ENCODE measurements at places on chromosomes 3 and 15.

DNA sequence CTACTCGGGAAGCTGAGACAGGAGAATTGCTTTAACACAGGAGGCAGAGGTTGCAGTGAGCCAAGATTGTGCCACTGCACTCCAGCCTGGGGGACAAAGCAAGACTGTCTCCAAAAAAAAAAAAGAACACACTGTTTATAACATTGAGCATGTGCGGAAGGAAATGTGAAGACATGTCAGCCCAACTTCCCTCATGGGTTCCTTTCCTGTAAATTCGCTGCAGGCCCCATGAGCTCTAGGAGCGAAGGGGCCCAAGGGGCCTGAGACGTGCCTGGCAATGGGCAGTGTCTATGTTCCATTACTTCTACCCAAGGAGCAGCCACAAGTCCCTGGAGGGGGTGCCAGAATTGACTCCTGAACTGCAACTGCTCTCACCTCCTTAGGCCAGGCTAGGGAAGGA, 3.2 kb downstream of the PFKFB4 start:
- DNase-seq: no peak

DNA sequence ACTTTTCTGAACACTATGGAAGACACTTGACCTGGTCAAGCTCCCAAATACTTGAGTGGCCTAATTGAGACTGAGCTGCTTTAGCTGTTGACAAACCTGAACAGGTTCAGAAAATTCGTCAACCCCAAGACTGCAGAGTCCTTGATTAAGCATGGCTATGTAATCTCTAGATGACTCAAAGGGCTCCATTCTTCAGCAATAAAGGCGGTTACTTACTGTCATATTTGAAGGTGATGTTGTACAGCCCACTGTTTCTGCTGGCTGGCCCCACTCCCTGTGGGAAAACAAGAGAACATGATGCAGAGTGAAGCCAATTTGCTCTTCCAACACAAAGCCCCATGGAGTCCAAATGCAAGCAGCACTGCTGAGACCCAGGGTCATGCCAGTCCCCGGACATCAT, 45.1 kb downstream of the IL17RD start:
- no peak for DNase-seq

DNA sequence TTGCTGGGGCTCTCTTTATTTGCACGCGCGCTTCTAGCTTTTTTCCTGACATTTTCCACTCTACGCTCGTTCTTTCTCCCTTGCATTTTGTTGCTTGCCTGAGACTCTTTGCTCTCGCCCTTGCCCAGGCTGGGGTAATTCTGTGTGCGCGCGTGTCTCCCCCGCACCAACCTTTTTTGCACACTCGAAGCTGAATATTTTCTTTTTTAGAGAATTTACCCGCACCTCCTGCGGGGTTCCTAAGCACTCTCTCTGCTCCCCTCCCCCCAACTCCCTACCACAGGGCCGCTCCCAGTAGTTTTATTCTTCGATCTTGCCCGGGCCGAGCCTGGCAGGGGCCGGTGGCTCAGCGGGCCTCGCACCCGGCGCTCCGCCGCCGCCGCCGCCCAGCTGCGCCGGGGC, 732 bp downstream of the FAM43A start:
- DNase-seq: no peak

- DNase-seq: no peak
Measured at GRCh38 chr3:195111766-195112165, 159.2 kb downstream of the XXYLT1 start.

- no peak for DNase-seq
Measured at GRCh38 chr3:136184703-136185102, 11.4 kb downstream of the MSL2 start.

GRCh38 chr3:14222900-14223594, 44.4 kb downstream of the LSM3 start:
- DNase-seq: no peak

DNA sequence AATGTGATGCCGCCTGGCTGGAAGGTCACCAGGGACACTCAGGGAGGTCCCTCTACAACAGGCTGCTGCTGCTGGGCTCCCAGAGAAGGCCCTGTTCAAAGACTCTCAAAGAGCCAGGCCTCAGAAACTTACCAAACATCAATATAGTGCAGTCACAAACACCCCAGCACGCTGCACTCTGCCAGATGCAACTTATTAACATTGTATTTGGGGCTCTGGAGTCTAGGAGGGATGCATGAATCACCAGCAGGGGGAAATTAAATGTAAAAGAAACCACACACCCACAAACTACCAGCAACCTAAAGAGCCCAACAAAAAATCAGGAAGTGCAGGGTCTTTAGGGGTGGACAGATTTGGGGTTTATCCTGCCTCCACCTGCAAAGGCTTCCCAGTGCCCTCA, 74.6 kb upstream of the SPATA12 start:
- DNase-seq: no peak

DNA sequence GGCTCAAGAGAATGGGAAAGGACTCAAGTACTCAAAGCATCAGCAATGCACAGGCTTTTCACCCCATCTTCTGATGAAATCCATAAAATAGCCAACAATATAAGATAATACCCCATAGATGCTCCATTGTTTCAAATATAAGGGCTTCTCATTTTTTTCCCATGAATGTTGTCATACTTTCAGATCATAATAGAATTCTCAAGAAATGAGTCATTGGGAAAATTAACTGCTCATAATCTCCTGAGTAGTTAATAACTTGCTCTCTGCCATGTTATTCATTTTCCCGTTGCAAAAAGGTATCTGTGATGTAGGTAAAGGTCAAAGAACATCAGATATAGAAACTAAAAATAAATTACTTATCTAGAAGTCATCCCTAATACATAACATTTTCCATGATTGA, 121.9 kb downstream of the NSUN3 start:
- DNase-seq: no peak

GRCh38 chr3:187920030-187920429, 174.8 kb upstream of the BCL6 start:
- no peak for DNase-seq

DNA sequence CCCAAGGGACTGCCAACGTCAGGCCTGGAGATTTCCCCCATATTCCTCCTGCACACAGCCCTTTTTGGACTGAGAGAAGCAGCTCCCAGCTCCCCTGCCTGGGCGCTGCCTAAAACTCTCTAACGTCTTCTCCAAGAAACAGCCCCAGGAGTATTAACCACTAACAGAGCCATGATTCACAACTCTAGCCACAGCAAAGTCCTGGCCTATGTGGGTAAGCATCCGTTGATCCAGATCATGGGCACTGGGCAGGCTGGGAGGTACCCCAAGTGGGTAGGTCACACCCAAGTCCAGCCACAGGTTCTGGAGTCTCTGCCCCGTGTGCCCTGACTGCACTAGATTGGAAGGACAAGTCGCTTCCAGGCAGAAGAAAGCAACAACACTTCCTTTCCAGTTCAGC, 31.9 kb downstream of the NBEAL2 start:
- no peak for DNase-seq

DNA sequence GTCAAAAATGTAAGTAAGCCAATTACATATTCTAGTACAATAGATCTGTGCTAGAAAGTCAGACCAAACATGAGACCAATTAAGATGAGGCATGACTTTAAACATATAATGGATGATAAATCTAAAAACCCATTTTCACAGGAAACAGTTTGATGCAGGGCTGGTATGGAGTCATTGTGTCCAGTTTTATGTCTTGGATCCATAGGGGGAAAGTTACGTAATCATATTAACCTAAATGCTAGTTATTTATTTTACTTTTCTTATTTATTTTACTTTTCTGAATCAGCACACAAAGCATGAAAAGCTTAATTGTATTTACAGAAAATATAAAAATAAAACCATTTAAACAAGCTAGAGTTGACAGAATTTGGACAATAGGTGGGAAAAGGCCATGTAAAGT, 26.3 kb upstream of the TMCC1 start:
- DNase-seq: no peak

DNA sequence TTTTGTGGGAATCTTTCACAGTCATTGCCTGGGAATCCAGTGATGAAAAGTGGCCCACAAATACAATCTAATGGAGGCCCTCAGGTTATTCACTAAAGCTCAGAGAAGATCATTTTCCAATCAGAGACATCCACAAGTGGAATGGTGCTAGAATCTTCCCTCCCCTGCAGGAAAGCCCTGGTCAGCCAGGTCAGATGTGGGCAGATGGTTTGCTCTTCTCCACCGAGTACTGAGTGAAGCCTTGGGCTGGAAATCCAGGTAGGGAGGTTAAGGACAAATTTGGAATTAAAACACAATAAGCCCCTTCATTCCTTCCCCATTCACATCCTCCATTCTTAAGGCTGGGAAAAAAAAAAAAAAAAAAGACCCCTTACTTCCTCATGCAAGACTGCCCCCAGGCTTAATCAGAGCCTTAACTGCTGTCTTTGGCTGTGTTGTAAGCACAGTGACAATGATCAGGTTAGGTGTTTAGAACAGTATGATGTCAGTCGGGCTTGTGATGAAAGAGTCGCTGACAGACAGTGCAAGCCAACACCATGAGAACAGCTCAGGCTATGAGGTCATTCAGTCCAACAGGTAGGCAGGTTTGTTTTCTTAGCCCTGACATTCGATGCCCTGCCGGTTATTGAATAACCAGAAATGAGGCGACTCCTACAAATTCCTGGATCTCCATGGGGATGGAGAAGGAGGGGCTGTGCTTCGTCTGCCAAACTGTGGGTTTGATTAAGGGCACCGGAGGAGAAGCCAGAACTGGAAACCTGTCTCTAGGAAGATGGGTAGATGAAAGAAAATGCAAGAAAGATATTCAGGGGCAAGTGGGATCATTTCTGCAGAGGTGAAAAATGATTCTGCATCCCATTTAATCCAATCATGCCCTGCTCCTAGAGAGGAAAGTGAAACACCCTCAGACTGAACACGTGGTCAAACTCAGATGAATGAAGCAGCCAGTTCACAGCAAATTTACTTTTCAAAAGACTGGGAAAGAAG, 23.5 kb upstream of the HES1 start:
- peak; percentile 81 for DNase-seq

Measured in A549 (cell line).